ENCODE measurements at places on chromosomes 12 and 14.

DNA sequence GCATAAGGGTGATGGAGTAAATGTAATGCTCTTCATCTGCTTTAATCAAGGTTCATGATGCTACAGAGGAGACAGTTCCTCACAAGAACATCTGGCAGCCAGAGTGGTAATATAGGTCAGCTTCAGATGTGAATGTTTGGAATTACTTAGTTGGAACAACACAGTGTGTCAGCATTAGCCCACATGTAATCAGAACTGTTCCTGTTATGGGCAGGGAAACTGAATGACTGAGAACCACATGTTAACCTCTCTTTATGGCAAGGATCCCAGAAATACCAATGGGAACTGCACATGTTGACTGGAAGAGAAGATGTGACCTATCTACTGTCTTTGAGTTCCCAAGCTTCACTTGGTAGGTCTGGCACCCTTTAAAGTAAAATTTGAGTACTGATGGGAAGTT lies 390.1 kb upstream of the PDE3A start:
- DNase-seq = no peak

GRCh38 chr14:87102811-87103378 lies 890.1 kb downstream of the GALC start:
- no peak for DNase-seq

DNA sequence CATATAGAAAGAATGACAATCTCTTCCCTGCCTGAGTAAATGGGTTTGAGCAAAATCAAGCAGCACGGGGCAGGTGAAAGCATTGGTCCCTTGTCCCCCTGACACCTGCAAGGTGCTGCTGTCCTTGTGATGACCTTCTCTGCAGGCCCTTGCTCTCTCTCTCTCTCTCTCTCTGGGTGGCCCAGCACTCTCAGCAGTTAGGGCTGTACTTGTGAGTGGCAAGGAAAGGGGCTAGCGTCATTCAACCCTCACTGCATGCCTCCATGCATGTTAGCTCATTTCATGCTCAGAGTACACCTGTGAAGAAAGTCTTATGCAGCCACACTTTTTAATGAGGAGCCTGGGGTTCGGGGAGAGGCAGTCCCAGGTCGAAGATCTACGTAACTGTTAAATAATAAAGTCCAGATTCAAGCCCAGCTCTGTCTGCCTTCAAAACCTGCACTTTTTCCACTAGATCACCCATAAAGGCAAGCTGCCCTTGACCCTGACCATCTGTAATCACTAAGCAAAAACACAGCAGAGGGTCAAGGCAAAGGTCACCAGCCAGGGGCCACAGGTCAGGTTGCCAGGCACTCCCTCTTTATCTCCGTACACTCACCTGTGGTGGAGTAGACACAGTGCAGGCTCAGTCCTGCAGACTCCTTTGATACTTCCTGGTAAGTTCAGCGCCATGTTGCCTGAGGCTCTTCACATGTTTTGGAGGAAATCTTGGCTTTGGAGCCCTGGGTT lies 44.9 kb upstream of the CLMN start:
- no peak for DNase-seq

- no peak for DNase-seq
These were observed 2.4 kb downstream of the CKB start for GRCh38 chr14:103520269-103520656.

Measured in stimulated activated CD8-positive, alpha-beta memory T cell treated with anti-CD3 and anti-CD28 coated beads, Interleukin-4, amount 100 ng/mL, for 24 hours (primary cell).